Glomerular endothelial cell (primary cell): ENCODE measurements at places on chromosomes 6 and 20. TPM values are rescaled to one million over a fixed set of nuclear protein-coding genes. Genes with fewer than 3 reads are reported as not detected.

Gene BCAS1
- not detected in 2 replicates for total RNA-seq

Gene AHCY
- total RNA-seq: 101 and 133 TPM in 2 replicates

Gene DLL1
- total RNA-seq: 2.9 and 10.7 TPM in 2 replicates

Gene C20orf144
- not detected in 2 replicates for total RNA-seq

Gene PPARD
- 8.2 and 12.6 TPM in 2 replicates for total RNA-seq
